ENCODE measurements at places on chromosomes 12 and 14.

DNA sequence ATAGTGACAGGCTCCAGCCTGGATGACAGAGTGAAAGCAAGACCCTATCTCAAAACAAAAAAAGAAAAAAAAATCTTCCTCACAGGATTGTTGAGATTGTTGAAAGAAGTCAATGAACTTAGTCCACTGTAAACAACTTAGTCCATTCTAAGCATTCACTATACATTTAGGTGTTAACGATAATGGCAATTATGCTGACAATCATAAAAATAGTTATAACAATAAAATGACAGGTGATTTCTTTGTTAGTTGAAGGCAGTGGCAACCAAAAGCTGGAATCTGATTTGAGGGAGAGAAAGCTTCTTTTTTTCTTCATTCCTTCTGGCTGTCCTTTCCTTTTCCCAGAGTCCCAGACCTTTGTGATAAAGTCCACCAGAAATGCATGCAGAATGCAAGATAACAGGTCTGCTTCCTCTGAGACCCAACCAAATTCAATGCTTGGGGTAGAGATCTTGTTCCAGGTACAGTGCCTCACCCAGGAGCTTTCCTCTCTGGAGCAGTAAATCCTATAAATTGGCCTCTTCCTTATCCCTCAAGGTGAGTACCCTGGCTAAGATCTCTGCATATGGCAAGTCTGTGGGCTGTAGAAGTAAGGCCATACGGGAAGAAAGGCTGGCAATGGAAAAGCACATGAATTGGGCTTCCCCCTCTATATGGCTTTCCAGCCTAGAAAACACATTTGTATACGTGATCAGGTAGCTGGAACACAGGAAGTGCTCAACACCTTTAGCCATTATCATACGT, 52.5 kb downstream of the PAX9 start:
- DNase-seq: no peak

- no peak for DNase-seq
These were observed 28.6 kb upstream of the SLC6A13 start for GRCh38 chr12:291153-291723.

DNA sequence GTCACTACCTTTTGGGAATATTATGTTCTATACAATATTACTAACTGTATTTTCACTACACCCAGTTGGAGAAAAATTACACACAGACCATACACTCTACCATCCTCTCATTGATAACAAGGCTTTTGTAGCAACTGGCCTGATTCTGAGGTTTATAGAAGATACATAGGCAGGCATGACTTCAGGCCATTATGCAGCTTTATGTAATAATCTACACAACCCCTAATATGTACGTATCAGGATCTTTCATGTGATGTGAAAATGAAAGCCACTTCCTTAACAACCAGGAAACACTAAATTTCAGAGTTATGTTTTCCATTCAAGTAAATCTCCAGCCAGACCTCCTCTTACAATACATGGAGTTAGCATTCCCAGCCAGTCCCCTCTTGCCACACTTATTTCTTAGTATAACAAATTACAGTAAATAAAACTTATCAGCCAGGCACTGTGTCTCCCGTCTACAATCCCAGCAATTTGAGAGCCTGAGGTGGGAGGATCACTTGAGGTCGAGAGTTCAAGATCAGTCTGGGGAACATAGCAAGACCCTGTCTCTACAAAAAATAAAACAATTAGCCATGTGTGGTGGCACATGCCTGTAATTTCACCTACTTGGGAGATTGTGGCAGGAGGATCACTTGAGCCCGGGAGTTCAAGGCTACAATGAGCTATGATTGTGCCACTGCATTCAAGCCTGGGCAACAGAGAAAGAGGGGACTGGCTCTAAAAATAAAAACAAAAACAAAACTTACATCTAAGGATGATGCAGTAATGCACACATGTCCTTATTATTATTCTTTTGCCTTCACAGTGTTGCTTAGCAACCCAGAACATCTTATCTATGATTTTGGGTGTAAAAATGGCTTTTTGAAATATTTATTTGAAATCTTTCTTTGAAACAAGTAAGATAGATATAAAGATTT, 10.4 kb upstream of the OSBPL8 start:
- no peak for DNase-seq

GRCh38 chr12:124616394-124617221, 49.2 kb upstream of the NCOR2 start:
- no peak for DNase-seq

DNA sequence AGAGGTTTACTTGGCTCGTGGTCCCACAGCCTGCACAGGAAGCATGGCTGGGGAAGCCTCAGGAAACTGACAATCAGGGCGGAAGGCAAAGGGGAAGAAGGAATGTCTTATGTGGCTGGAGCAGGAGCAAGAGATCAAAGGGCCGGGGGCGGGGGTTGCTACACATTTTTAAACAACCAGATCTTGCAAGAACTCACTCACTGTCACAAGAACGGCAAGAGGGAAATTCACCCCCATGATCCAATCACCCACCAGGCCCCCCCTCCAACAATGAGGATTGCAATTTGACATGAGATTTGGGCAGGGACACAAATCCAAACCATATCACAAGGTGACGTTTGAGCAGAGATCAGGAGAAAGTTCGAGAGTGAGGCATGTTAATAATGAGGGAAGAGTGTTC, 163.7 kb upstream of the RPH3A start:
- DNase-seq: no peak

DNA sequence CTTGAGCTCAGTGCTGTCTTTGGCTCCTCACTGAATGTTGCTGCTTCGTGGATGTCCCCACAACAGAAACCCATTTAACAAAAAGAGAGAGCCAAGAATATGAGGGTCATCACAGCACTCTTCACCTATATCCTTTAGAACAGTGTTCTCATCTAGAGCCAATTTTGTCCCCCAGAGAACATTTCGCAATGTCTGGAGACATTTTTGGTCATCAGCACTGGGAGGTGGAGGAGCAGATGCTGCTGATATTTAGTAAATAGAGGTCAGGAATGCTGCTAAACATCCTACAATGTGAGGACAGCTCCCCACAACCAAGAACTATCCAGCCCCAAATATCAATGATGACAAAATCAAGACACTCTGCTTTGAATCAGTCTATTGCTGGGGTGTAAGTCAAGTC, 92.5 kb downstream of the BBS10 start:
- no peak for DNase-seq

DNA sequence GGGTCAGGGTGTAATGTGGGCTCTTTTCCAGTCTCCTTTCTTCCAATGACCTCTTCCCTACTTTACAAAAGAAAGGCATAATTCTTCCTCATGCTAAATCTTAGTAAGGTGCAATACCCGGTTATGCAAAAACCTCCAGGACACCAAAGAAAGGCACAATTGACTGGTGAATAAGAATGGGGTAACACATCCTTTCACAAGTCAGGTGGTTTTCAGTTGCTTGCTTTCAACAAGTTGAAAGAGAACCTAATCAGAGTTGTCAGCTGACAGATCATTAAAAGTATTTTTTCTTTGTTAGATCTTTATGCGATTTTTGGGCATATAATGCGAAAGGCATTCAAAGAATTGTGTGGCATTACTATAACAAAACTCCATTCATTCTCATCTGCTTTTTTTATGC, 1.3 kb upstream of the AEBP2 start:
- DNase-seq: no peak

DNA sequence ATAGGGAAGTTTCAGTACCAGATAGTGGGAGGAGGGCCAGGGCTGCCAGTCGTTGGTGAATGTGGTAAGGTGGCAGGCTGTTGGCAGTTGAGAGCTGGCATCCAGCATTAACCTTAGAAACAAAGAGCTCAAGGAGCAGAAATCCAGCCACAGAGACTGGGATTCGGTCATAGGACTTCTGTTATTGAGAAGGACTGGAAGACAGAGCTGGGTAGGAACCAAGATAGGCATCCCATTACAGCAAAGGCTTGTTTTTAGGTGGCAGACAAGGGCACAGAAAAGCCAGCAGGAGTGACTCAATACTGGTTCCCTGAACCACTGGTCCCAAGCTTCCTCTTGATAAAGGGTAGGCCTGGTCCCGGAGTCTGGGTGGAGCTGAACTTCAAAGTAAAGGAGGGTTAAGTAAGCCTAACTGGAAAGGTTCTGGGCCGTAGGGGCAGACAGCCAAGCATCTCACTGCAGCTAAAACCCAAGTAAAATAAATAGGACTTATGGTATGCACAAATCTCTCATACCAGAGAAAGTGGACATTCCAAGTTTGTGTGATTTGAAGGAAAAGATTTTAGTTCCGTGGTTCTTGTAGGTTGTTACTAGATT, 147.9 kb downstream of the ETV6 start:
- peak; percentile 40 for DNase-seq

DNA sequence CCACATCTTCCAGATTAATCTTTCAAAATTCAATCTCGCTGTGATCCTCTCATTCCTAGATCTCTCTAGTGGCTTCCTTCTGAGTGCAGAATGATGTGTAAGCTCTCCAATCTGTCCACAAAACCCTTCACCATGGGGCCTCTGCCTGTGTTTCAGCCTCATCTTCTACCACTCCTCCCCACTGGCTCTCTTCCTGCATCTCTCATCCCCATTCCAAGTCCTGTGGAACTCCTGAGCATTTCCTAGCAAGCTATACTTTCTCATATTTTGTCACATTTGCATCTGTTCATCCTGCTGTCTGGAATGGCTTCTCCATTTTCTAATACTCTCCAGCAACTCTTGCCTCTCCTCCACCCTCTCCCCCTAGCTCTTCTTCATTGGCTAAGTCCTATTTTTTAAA, 242.0 kb upstream of the DAAM1 start:
- DNase-seq: no peak
